Stimulated activated CD4-positive, alpha-beta T cell treated with anti-CD3 and anti-CD28 coated beads, Interleukin-15, amount 100 ng/mL, for 24 hours (primary cell): ENCODE measurements at places on chromosomes 5 and 9.

DNA sequence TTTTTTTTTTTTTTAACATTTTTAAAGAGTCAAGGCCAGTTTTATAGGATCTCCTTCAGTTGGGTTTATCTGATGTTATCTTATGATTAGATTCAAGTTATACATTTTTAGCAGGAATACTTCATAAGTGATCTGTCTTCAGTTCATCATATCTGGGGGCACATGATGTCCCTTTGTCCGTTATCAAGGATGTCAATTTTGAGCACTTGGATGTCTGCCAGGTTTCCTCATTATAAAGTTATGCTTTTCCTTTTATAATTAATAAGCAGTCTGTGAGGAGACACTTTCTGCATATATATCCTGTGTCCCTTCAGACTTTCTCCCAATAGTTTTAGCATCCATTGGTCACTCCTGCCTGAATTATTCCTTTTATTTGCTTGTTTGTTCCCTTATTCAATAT is 11.8 kb downstream of the HDHD3 start:
- DNase-seq: no peak

- DNase-seq: no peak
Observed at GRCh38 chr5:82595113-82595512, 317.0 kb upstream of the RPS23 start.

- no peak for DNase-seq
Observed at GRCh38 chr5:18375641-18376040, 741.4 kb downstream of the TAF11L14 start.

DNA sequence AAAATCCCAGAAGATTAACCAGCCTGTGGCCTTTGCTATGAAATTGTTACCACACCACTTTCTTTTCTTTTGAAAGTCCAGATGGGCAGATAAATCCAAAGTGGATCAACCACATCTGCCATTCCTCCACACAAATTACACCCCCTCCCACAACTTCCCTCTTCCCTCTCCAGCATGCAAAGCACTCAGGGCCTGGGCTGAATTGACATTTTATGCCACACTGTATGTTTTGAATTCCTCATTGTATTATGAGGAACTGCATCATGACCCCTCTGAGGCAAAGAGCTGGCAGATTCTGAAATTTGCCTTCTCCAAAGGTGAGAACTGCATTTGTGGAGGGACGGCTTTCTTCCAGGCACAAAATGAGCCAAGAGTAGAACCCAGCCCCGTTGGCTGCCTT is 589.2 kb upstream of the KLF4 start:
- DNase-seq: no peak

DNA sequence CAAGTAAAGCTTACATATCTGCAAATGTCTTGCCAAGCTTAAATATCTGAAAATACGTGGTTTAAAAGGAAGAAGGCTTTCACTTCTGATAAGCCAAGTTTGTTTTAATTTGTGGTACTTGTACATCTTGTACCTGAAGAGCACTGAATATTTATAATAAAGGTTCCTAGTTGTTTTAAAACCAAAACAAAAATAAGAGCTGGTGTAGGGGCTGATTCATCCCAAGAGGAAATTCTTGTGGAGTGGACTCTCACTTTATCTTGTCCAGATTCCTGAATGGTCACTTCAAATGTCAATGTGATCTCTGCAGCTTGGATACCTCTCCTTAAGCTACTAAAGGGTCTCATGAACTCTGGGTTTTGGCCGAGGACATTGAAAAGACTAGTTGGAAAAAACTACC is 29.5 kb downstream of the MAMDC2 start:
- no peak for DNase-seq

DNA sequence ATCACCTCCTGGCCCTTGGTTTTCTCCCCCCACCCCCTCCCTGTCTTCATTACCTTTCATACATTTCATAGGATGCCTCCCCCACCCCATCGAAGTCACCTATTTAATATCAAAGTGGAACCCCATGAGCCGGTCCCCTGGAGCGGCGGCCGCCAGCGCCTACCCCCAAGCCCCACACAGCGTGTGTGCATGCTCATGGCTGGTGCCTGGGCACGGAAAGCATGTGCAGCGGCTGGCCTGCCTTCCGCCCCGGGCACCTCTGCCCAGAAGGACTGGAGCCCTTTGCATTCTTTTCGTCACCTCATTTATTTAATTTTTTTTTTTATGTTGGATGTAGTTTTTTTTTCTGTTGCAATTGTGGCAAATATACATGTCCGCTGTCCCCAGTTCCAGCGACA is 116.2 kb downstream of the WNK2 start:
- no peak for DNase-seq

GRCh38 chr5:31385774-31386537 is 145.9 kb downstream of the DROSHA start:
- DNase-seq: no peak

GRCh38 chr5:150301170-150301505 is 1.6 kb downstream of the ARSI start:
- DNase-seq: no peak

DNA sequence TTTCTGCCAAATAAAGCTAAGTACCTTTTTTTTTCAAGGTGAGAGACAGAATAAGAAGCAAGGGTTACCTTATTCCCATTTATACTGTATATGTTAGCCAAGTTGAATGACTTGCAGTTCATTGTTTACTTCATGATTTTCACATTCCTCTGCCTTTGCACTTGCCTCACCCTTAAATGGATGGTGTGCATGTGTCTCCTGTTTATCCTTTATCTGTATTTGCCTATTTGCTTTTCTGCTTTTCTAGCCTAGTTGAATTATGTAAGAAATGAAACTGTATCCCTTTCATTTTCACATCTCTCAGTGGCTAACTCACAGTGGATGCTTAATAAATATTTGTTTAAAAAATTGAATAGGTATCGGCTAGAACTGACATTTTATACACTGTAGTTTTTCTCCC is 200.8 kb upstream of the ST8SIA4 start:
- DNase-seq: no peak

DNA sequence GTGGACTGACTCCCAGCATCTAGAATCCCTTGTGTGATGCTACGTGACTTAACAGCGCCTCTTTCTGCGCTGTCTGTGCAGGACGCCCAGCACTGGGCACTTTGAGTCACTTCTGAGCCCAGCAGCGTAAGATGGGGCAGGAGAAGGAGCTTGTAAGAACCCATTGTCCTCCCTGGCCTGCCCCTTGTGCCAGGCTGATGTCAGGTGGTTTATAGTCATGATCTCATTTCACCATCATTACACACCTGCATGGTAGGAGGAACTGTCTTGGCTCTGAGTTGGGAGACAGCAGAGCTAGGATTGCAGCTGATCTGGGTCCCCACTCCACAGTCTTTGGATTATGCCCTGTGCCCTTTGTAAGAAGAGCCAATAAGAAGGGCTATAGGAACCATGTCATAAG is 12.2 kb downstream of the ERGIC1 start:
- DNase-seq: no peak

GRCh38 chr5:76337953-76338451 is 65.1 kb upstream of the IQGAP2 start:
- peak; percentile 48 for DNase-seq

- no peak for DNase-seq
Observed at GRCh38 chr9:89360465-89360864, 42.2 kb downstream of the SECISBP2 start.

GRCh38 chr9:86303316-86303975 is 21.1 kb upstream of the ISCA1 start:
- peak; percentile 53 for DNase-seq

GRCh38 chr5:92977846-92978540 is 603.0 kb downstream of the NR2F1-AS1 start:
- DNase-seq: no peak

GRCh38 chr9:92960561-92961290 is 13.4 kb downstream of the FGD3 start:
- DNase-seq: no peak

- peak; percentile 5 for DNase-seq
Observed at GRCh38 chr9:38164659-38165221, 95.7 kb upstream of the SHB start.

- DNase-seq: no peak
Observed at GRCh38 chr9:87434366-87434765, 63.3 kb upstream of the DAPK1 start.

DNA sequence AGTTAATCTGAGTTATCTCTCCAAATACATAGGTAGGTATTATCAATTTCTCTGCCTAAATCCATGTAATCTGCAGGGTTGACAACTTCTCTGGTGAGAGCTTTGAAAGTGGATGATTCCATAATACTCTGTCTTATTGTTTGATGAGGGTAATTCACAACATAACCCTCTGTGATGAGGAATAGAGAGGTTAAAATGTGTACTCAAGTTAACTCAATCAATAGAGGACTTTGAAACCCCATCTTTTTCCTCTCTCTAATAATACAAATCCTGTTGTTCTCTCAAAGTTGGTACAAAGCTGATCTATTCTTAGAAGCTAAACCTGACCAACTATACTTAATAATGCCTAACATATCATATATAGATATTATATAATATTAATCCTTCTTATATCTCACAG is 100.1 kb downstream of the PLPPR1 start:
- no peak for DNase-seq

GRCh38 chr9:116141864-116142561 is 11.6 kb upstream of the PAPPA start:
- no peak for DNase-seq

DNA sequence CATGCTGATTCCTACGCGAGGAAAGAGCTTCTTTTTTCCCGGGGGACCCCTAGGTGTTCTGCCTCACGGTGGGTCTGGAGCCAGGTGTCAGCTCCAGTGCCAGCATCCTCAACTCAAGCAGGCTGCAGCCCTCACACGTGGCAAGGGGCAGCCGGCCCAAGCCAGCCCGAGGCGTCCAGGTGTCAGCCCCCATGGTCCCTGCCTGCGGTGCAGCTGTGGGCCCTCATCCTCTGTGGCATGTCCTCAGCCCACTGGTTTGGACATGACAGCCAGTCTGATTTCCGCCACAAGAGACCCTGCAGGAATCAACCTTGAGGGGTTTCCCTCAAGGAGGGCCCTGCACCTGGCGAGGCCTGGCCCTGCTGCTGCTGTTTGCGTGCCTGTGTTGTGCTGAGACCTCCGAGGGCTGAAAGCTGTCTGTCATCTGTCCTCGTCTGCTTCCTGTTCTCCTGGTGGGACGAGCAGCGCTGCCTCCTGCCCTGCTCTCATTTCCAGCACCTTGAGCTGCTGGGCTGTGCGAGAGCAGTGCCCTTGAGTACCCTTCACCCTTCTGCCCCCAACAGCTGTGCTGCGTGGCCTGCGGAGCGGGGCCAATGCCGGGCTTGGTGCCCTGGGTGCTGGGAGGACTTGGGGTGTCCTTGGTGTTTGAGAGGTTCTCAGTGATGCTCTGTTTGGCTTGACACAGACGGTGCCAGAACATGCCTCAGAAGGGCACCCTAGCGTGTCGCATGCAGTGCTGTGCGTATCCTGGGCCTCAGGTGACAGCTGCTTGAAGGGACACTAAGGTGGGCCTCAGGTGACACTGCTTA is 137.6 kb downstream of the CACNA1B start:
- DNase-seq: no peak

GRCh38 chr9:90891308-90892040 is 89.9 kb downstream of the SYK start:
- no peak for DNase-seq

DNA sequence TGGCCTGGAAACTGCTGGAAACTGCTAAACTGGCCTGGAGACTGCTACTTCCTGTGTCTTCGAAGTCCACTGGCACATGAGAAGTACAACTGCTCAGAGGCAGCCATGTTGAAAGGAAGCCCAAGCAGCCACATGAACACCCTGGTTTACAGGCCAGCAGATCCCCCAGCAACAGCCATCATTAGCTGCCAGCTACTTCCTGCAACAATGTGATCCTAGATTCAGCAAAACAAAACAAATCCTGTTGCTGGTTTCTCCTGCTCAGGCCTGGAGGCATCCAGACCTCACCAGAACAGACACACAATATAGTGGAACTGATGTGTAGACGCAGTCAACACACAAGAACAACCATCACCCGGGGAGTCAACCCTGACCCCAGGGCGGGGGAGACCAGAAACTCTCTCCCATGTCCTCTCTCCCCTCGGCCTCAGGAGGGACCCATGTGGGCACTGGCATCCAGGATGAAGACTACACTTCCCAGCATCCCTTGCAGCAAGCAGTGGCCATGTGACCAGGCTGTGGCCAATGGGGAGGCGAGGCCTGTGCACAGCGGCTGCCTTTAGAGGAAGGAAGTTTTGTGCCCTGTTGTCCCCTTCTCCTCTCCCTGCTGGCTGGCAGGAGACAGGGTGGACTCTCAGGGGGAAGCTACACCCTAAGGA is 9.2 kb upstream of the LCN15 start:
- peak; percentile 46 for DNase-seq

DNA sequence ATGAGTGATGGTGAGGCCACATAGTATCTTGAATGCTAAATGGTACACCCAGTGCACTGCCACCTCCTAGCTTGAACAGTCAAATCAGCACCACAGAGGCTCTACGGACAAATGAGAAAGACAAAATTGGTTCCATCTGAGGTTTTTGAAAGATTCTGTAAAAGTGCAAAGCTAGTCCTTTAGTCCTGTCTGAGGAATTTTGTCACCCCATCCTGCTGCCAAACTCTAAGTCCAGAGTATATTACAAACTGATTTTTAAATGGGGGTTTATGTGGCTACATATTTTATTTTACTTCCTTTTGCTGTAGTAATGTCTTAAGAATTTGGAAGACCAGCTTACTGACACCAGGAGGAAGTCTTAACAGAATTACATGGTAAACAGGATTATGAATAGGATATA is 7.7 kb downstream of the FREM1 start:
- no peak for DNase-seq

- no peak for DNase-seq
Observed at GRCh38 chr9:112705768-112706427, 12.0 kb downstream of the INIP start.

GRCh38 chr5:22850981-22851380 is 2.2 kb downstream of the CDH12 start:
- DNase-seq: no peak

GRCh38 chr9:133693703-133694529 is 44.2 kb downstream of the SARDH start:
- DNase-seq: no peak

- no peak for DNase-seq
Observed at GRCh38 chr5:103283120-103283519, 24.6 kb downstream of the MACIR start.

- no peak for DNase-seq
Observed at GRCh38 chr5:148353634-148354033, 18.3 kb downstream of the SPINK9 start.

DNA sequence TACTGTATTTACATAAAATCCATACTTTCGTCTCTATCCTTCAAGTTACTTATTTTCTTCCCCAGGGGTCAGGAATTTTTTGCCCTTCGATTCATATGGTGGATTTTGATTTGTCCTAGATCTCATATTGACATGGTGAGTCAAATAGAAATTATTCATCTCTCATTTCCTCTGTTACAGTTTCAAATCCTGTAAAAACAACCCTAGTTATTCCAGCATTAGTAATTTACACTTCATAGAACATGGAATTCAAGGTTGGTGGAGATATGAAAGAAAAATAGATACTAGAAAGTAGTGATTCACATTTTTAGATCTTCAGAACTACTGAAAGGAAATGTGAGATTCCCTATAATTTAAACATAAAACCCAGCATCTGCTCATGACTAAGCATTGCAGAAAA is 1331.0 kb upstream of the CDH9 start:
- no peak for DNase-seq
